ENCODE measurements at places on chromosomes 12 and 14.

- DNase-seq = no peak
Observed at GRCh38 chr12:107619831-107620230, 65.8 kb upstream of the PWP1 start.

DNA sequence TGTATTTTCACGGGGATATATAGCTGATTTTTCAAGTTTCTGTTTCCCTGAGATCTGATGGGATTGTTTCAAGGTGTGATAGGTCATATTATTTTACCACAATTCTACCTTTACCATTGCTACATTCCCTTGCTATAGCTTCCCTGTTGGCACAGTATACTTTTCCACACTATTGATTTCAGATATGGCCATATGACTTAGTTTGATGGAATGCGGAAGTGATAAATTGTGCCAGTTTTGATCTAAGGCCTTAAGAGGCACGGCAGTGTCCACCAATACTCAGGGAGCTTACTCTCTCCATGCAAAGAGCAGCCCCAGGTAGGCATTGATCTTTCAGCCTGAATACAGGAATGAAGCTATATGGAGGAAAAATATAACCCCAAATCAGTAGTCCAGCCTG is 315.7 kb downstream of the SLC16A7 start:
- no peak for DNase-seq

DNA sequence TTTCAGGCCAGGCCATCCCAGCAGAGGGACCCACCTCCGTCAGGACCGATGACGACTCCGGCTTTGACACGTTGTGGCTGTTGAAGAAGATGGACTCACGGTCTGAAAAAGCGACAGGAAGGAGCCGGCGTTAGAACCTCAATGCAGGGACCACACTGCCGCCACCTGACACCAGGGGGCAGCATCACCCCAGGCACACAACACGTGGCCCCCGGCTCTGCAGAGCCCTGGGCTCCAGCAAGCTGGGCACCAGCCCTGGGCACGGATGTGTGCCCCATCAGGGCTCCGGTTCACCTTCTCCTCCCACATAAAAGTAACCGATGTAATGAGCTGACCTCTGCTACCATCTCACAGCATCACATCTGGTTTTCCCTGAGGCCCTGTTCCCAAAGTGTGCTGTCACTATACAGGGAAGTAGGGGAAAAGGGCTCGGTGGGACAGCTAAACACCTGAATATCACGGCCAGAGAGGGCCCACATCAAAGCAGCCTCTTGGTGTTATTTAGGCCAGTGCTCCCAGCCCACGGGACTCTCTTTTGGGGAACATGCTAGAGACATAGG is 29.0 kb downstream of the CHGA start:
- DNase-seq = peak; percentile 60

- DNase-seq = no peak
Observed at GRCh38 chr12:67921286-67921685, 68.0 kb upstream of the IFNG-AS1 start.

- no peak for DNase-seq
Observed at GRCh38 chr12:81958406-81958805, 199.3 kb upstream of the PPFIA2 start.

DNA sequence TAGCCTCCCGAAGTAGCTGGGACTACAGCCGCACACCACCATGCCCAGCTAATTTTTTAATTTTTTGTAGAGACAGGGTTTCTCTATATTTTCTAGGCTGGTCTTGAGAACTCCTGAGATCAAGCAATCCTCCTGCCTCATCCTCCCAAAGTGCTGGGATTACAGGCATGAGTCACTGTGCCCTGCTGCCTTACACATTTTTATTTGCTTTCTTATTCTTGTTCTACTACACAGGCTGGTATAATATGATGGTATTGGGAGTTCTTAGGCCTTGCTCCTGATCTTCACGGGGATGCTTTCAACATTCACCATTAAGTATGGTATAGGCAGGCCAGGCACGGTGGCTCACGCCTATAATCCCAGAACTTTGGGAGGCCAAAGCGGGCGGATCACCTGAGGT is 21.2 kb downstream of the DGLUCY start:
- DNase-seq = no peak
